MCF 10A (cell line): ENCODE measurements at places on chromosomes 11 and 22. TPM values are rescaled to one million over a fixed set of nuclear protein-coding genes. Genes with fewer than 3 reads are reported as not detected.

DNA sequence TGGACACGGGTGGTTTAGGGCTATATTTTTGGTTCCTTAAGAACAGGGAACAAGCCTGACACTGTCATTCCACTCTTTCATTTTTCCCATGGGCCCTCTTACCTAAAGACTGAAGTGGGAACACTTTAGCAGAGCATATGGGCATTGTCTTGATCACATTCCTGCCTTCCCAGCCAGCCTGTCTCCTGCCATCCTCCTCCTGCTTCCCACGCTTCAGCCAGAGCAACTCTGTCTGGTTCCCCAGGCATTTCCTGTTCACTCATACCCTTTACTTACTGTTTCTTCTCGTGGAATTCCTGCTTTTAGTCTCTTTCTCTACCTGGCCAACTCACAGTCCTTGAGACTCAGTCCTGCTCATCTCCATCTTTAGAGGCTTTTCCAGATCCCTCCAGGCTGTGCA is 22.8 kb downstream of the MRPL16 start:
- peaks cover 14% of the 10 kb centered on the region for H3K4me1 ChIP-seq
- no peak overlapping the region for H3K27ac ChIP-seq
- DNase-seq = peak; percentile 37
- no peaks in the 10 kb centered on the region for H3K27me3 ChIP-seq
- no peak overlapping the region for H3K4me3 ChIP-seq
- peaks cover 57% of the 10 kb centered on the region for H3K36me3 ChIP-seq

- H3K27me3 ChIP-seq = peaks cover 68% of the 10 kb centered on the region
- H3K4me1 ChIP-seq = no peaks in the 10 kb centered on the region
- no peaks in the 10 kb centered on the region for H3K36me3 ChIP-seq
- H3K27ac ChIP-seq = no peak overlapping the region
These were observed 97.2 kb downstream of the JRKL start for GRCh38 chr11:96486890-96487611.

DNA sequence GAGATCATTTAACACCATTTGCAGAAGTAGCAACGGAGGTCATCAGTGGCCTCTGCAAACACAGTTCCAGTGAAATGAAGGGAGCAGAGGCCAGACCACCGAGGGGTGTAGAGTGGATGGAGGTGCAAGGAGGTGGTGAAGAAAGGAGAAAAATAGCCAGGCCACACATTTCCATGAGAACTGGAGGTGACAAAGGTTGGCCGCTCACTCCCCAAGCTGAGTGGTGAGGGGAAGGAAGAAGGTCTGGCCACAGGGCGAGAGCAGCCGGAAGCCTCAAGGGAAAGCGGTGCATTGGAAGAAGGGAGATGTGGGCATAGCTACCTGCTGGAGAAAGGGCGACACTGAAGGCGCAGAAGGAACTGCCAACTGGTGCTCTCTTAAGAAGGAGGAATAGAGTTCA is 20.1 kb upstream of the TMPRSS4 start:
- H3K27me3 ChIP-seq = peaks cover 25% of the 10 kb centered on the region
- H3K4me3 ChIP-seq = no peak overlapping the region
- no peak for DNase-seq
- H3K4me1 ChIP-seq = no peaks in the 10 kb centered on the region

DNA sequence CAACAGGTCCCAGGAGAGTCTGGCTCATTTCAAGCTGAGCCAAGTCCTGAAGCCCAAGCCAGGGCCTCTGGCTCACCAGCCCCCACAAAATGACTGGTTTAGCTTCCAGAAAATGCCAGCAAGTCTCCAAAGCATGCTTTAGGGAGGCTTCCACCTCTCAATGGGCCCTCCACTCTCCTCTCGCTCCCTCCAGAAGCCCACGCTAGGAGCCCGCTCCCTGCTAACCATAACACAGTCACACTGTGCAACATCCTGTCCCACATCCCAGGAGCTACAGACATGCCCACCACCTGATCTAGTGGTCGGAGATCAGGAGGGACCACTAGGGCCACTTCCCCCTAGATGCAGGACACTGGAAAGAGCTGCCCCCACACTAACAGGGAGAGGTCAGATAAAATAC is 6.9 kb downstream of the SULT4A1 start:
- no peaks in the 10 kb centered on the region for H3K36me3 ChIP-seq
- no peaks in the 10 kb centered on the region for H3K4me1 ChIP-seq
- H3K27me3 ChIP-seq = peaks cover 66% of the 10 kb centered on the region
- no peak for DNase-seq

AGBL2 gene
- total RNA-seq = 0.86 and 1.2 TPM in 2 replicates

DNA sequence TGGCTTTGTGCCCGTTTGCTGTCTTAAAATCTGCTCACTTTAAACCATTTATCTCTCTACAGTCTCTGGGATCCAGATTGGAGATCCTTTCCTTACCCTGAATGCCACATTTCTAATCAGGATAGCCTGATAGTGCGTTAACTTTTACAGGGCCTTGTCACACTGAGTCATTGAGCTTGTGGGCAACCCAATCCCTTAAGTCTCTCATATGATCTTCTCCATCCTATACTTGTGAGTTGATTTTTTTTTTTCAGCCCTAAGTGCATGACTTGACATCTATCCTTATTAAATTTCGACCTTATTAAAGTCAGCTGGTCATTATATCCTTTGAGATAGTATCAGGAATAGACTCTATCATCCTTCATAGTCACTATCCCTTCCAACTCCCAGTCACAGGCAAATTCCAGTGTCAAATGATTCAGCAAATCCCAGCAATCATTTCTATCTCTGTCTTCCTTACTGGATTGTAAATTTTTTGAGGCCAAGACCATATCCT is 57.7 kb downstream of the TEAD1 start:
- no peak for DNase-seq
- peaks cover 24% of the 10 kb centered on the region for H3K4me1 ChIP-seq
- no peak overlapping the region for H3K27ac ChIP-seq
- H3K27me3 ChIP-seq = no peaks in the 10 kb centered on the region

DNA sequence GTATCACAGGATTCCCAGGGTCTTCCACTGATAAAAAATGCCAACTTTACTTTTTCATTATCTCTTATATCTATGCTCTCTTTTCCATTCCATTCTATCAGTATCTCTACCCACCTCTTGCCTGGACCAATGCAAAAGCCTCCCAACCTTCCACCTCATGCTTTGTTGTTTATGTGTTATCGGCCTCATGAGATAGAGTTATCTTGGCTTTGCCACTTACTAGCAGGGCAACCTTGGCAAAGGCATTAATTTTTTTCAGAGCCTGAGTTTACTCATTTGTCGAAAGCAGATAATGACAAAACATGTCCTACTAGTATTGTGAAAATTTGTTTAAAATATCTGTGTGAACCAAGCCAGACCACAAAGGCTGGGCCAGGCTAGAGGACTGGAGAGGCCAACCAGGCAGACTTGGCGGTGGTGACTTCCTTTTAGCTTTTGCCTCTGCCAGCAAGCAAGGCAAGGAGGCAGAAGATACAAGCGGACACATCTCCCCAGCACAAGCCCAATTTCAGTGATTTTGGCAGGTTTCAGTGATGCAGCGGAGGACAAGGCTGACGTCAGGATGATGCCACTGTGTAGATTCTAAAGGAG is 106.9 kb downstream of the ADAMTS15 start:
- DNase-seq = no peak
- no peak overlapping the region for H3K4me3 ChIP-seq
- no peak overlapping the region for H3K27ac ChIP-seq
- no peaks in the 10 kb centered on the region for H3K36me3 ChIP-seq
- no peaks in the 10 kb centered on the region for H3K4me1 ChIP-seq

GRCh38 chr22:36277482-36278291 is 24.8 kb downstream of the APOL1 start:
- H3K4me3 ChIP-seq = no peak overlapping the region
- peaks cover 44% of the 10 kb centered on the region for H3K36me3 ChIP-seq
- peaks cover 6% of the 10 kb centered on the region for H3K4me1 ChIP-seq
- peak overlapping the region; percentile 19 for H3K27ac ChIP-seq

DNA sequence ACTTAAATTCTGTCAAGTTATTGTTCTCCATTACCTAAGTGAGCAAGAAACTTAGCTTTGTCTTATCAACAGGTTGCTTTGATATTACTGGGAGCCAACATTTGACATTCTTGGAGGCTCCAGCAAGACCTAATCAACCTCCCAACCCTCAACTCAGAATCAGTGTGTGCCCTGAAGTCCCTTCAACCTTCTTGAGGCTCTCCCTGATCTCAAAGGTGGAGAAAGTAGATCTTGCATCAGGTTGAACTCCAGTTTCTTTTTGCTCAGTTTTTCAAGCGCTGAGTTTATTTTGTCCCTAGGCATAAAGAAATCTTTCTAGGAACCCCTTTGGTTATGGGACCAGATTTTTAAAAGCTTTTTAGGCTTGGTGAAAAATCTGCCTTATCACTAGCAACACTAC is 1.4 kb downstream of the FAM111A start:
- DNase-seq = no peak
- peaks cover 3% of the 10 kb centered on the region for H3K36me3 ChIP-seq
- H3K27me3 ChIP-seq = no peaks in the 10 kb centered on the region
- peaks cover 50% of the 10 kb centered on the region for H3K4me1 ChIP-seq
- H3K4me3 ChIP-seq = peak overlapping the region; percentile 97
- peak overlapping the region; percentile 98 for H3K27ac ChIP-seq

GRCh38 chr11:107157809-107158187 is 139.5 kb upstream of the GUCY1A2 start:
- H3K4me3 ChIP-seq = no peak overlapping the region
- no peaks in the 10 kb centered on the region for H3K27me3 ChIP-seq
- peaks cover 9% of the 10 kb centered on the region for H3K4me1 ChIP-seq
- DNase-seq = no peak

DNA sequence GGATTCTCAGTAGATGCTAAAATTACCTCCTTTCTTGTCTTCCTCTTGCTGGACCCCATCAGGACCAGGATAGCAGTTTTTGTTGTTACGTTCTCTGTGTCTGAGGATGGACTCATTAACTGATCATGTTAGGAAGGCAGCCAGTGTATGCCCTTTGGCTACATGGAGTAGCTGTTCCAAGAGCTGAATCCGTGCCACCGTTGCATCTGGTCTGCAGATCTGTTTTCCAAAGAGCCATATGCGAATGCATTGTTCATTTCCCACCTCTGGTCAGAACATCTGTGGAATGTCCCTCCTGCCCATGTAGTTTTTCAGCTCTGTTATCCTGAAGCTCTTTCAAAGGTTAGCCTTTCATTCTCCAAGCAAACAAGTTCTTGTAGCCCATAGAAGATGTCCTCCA is 188.4 kb downstream of the SPON1 start:
- H3K4me3 ChIP-seq = no peak overlapping the region
- H3K27ac ChIP-seq = no peak overlapping the region
- no peaks in the 10 kb centered on the region for H3K4me1 ChIP-seq
- no peaks in the 10 kb centered on the region for H3K36me3 ChIP-seq
- DNase-seq = no peak

SNU13 gene
- 280 and 286 TPM in 2 replicates for total RNA-seq

- DNase-seq = no peak
- H3K27ac ChIP-seq = no peak overlapping the region
- H3K27me3 ChIP-seq = no peaks in the 10 kb centered on the region
These were observed 1517.4 kb downstream of the BRD1 start for GRCh38 chr22:48310289-48310688.

CRYBB2 gene
- 0.52 and 0.68 TPM in 2 replicates for total RNA-seq

DEFB131B gene
- total RNA-seq = not detected in 2 replicates

OR5D16 gene
- not detected in 2 replicates for total RNA-seq

GRCh38 chr22:16601437-16602223 is 9.0 kb upstream of the CCT8L2 start:
- no peaks in the 10 kb centered on the region for H3K36me3 ChIP-seq
- no peak overlapping the region for H3K27ac ChIP-seq
- peaks cover 6% of the 10 kb centered on the region for H3K4me1 ChIP-seq
- DNase-seq = peak; percentile 17
- H3K4me3 ChIP-seq = peak overlapping the region; percentile 72
- H3K27me3 ChIP-seq = no peaks in the 10 kb centered on the region

LRRC4C gene
- not detected in 2 replicates for total RNA-seq

GRCh38 chr11:44344921-44345320 is 35.0 kb upstream of the ALX4 start:
- H3K4me3 ChIP-seq = no peak overlapping the region
- H3K27ac ChIP-seq = no peak overlapping the region
- no peak for DNase-seq
- no peaks in the 10 kb centered on the region for H3K36me3 ChIP-seq
- no peaks in the 10 kb centered on the region for H3K27me3 ChIP-seq

GRCh38 chr11:98564233-98564632 is 456.5 kb upstream of the CNTN5 start:
- H3K36me3 ChIP-seq = no peaks in the 10 kb centered on the region
- H3K4me3 ChIP-seq = no peak overlapping the region

DNA sequence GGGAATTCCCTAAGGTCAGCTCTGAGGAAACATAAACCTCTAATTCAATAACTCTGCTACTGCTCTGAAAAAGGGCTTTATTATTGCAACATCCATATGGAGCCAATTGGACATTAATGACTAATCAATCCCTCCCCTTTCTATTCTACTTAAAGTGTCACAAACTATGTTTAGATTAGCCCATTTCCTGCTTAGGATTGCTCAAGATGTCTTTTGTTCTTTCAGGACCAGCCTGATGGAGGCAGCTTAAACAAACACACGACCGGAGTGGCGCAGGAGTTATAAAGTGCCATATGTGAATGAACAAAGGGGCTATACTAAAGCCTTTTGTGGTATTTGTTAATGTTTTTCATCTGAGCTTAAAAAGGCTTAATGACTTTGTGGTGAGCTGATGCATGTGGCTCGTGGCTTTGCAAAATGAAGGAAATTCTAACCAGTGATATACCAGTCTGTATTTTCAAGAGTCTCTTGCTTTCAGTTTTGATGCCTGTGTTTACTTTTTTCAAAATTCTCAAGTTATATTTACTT is 354.4 kb downstream of the SOX6 start:
- peaks cover 10% of the 10 kb centered on the region for H3K36me3 ChIP-seq
- peak; percentile 91 for DNase-seq
- H3K4me1 ChIP-seq = peaks cover 21% of the 10 kb centered on the region
- peak overlapping the region; percentile 83 for H3K27ac ChIP-seq
- no peaks in the 10 kb centered on the region for H3K27me3 ChIP-seq
- peak overlapping the region; percentile 54 for H3K4me3 ChIP-seq

GRCh38 chr11:71426413-71426812 is 21.8 kb downstream of the DHCR7 start:
- no peaks in the 10 kb centered on the region for H3K27me3 ChIP-seq
- no peak overlapping the region for H3K4me3 ChIP-seq
- DNase-seq = no peak
- H3K4me1 ChIP-seq = peaks cover 20% of the 10 kb centered on the region
- no peak overlapping the region for H3K27ac ChIP-seq
- H3K36me3 ChIP-seq = no peaks in the 10 kb centered on the region

ABCC8 gene
- total RNA-seq = not detected in 2 replicates

DNA sequence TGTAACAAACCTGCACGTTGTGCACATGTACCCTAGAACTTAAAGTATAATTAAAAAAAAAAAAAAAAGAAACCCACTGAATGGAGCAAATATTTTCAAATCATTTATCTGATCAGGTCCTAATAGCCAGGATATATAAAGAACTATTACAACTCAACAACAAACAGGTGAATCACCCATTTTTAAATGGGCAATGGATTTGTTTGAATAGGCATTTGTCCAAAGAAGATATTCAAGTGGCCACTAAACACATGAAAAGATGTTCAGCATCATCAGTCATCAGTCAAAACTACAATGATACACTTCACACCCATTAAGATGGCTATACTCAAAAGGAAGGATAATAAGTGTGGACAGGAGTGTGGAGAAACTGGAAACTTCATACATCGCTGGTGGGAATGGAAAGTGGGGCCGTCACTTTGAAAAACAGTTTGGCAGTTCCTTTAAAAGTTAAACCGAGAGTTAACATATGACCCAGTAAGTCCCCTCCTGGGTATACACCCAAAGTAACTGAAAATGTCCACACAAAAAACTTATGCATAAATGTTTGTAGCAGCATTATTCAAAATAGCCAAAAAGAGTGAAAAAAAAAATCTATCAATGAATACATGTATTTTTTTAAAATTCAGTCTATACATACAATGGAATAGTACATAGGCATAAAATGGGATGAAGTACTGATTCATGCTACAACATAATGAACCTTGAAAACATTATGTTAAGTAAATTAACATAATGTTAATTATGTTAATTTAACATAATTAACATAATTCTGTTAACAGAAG is 53.1 kb downstream of the ARRB1 start:
- DNase-seq = no peak
- H3K36me3 ChIP-seq = no peaks in the 10 kb centered on the region
- H3K27ac ChIP-seq = no peak overlapping the region

SYT9 gene
- not detected in 2 replicates for total RNA-seq

PRR33 gene
- total RNA-seq = not detected in 2 replicates
